ENCODE measurements at places on chromosomes 5 and 9. TPM values are rescaled to one million over a fixed set of nuclear protein-coding genes. Genes with fewer than 3 reads are reported as not detected.

- DNase-seq: no peak
These were observed 91.2 kb downstream of the FSTL4 start for GRCh38 chr5:133520991-133521706.

DNA sequence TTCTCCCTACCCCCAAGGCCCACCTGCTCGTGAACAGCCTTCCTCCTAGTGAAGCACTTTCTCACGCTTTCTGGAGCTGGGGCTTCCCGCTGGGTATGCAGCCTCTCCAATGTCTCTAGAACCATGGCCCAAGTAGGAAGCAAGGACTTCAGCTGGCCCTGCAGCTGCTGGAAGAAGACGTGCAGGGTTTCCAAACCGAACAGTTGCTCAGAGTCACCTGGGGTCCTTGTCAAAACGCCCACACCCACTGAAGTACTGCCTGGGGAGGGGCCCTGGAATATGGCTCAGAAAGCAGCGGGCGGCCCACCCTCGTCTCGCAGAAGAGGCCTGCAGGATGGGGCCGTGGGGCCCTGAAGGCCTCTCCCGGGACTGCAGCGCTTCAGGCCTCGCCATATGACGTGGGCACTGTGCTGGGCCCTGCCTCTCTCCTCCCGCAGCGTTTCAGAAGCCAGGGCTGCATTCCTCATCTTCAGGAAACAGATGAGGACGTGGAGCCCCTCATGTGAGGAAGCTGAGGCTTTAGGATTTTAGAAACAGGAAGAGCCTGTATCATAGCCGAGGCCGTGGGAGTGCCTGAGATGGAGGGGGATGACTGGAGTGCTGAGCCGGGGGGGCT is 116.0 kb upstream of the LMX1B start:
- DNase-seq: no peak

TMEM171 gene
- total RNA-seq: not detected

KCNN2 gene
- not detected for total RNA-seq

TRUB2 gene
- 29.5 TPM for total RNA-seq

DNA sequence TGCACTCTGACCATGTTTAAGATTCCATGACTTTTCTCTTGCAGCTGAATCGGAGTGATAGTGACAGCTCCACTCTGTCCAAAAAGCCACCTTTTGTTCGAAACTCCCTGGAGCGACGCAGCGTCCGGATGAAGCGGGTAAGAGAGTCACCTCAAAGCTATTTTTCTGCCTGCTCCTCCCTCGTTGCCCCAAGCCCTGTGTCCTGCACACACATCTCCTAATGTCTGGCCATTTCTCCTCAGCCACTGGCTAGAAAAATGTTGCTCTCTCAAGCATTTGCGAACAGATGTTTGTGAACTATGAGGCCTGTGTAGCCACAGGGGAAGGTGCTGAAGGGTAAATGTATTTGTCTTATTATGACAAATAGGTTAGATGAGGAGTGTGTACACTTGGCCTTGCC is 25.7 kb upstream of the RARS1 start:
- DNase-seq: no peak

LCNL1 gene
- not detected for total RNA-seq

DNA sequence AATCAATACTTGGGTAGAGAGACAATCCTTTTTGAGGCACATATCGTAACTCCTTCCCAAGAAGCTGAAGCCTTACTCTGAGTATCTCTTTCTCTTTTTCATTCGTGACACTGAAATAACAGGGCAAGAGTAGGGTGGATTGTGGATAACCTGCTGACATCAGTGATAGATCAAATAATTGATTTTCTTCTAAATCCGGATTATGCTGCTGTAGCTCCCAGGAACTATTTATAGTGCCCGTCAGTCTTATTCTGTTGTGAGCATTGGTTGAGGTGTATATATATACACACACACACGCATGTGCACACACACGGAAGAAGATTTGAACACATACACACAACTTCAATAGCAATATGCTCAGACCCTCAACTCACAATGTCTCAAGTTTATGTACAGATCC is 43.2 kb upstream of the GLRA1 start:
- no peak for DNase-seq

Data from activated CD4-positive, alpha-beta T cell treated with anti-CD3 and anti-CD28 coated beads for 36 hours (primary cell).